Activated CD4-positive, alpha-beta T cell treated with anti-CD3 and anti-CD28 coated beads, Interleukin-2, amount 50 U/mL, for 24 hours (primary cell): ENCODE measurements at places on chromosomes 1 and 21.
A peak's percentile ranks its signal among the peaks of the same experiment; 100 is the strongest.

GRCh38 chr1:220797553-220797952 is 10.8 kb downstream of the MTARC1 start:
- DNase-seq, result no peak

DNA sequence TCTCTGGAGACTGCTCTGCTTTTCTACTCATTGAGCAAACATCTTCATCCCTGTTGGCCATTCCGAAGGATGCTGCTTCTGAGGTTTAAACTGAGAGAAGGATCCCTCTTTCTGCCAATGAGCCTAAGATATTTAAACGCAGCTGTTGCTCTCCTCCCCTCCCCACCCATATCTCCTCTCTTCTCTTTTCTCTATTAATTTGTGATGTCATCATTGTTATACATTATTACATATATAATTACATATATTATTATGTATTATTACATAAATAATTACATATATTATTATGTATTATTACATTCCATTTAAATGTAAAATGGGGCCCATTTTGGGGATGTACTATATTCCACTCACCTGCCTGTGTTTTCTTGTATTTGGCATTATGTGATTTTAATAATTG is 82.7 kb upstream of the JUN start:
- no peak for DNase-seq

GRCh38 chr21:34519016-34519415 is 7.0 kb upstream of the KCNE1 start:
- DNase-seq, result no peak

GRCh38 chr1:159214149-159214760 is 9.6 kb downstream of the ACKR1 start:
- DNase-seq, result peak; percentile 29

GRCh38 chr1:221837896-221838295 is 96.0 kb upstream of the DUSP10 start:
- DNase-seq, result peak; percentile 24

GRCh38 chr1:96238426-96238825 is 483.2 kb upstream of the PTBP2 start:
- DNase-seq, result no peak

- DNase-seq, result no peak
Measured at GRCh38 chr1:67528141-67528540, 97.9 kb upstream of the SERBP1 start.
